C1 segment of cervical spinal cord (tissue), 14 donors: ENCODE measurements at places on chromosomes 12 and 14.

DNA sequence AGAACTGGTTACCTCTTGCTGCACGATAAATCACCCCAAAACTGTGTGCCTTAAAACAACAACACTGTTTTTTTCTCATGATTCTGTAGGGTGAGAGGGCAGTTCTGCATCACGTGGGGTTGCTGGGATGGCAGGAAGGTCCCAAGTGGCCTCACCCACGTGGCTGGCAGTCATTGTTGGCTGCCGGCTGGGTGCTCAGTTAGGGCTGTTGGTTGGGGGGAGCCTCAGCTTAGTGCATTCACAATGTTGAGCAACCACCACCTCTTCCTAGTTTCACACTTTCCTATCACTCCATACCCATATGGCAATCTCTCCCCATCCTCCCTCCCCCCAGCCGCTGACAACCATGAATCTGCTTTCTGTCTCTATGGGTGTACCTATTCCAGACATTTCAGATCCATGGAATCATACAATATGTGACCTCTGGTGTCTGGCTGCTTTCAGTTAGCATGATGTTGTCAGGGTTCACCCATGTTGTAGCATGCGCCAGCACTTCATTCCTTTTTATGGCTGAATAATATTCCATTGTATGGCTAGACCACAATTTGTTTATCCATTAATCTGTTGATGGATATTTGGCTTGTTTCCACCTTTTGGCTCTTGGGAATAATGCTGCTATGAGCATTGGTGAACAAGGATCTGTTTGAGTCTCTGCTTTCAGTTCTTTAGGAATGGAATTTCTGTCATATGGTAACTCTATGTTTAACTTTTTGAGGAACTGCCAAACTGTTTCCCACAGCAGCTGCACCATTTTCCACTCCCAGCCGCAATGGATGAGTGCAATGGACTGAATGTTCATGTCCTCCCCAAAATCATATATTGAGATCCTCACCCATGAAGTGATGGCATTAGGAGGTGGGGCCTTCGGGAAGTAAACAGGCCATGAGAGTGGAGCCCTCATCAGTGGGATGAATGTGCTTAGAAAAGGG, 11.2 kb upstream of the POP5 start:
- no peak for DNase-seq

DNA sequence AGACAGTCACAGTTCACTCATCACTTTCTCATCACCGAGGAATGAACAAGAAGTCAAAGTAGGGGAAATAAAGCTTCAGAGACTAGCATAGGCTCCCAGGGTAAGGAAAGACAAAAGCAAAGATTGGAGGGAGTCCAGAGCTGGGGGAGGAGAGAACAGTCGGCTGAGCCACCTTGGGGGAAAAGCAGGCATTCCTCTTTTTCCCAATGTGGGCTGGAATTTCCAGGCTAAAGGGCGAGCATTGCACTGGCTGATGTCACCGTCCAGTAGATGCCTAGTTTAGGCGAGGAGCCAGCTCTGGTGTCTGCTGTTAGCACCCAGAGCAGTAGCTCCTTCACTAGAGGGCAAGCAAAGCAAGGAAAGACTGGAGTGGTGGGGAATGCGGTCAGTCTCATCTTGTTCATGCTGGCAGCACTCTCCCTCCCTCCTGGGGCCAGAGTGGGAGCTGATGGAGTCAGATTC, 8.5 kb upstream of the KRT75 start:
- no peak for DNase-seq

- DNase-seq, result no peak
These were observed 19.1 kb upstream of the MAPKAPK5 start for GRCh38 chr12:111822886-111823285.

DNA sequence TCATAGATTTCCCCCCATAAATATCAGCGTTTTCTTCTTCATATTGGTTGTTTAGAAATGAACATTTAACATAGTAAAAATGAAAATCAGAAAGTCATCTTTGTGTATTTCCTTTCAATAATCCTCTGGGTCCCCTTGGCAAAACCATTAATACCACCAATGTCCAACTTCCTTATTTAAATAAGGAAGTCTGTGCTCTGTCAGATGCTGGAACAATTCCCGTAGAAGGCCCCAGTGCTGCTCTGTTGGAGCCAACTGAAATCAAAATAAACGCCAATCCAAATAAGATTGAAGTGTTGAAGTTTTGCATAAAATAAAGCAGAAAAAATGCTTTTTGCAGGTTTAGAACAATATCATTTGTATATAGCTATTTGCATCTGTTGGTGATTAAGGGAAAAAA, 93.1 kb downstream of the PPM1H start:
- DNase-seq, result no peak

- no peak for DNase-seq
These were observed 120.3 kb downstream of the FBXL14 start for GRCh38 chr12:1474041-1474573.

DNA sequence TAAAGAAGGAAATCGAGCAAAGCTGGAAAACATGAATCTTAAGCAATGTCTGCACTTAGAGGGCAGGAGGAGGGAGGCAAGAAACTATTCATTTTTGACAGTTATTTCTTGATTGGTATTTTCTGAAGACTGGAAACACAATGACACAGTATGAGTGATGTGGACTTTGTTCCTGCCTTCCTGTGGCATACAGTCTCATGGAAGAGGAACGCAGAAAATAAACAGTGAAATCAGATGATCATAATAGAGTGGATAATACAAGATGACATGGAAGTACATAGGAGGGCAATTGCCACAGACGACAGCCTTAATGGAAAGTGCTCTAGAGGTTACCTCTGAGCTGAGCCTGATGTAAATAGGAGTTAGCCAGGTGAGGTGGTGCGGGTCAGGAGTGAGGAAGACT, 140.4 kb upstream of the MAX start:
- DNase-seq, result no peak

DNA sequence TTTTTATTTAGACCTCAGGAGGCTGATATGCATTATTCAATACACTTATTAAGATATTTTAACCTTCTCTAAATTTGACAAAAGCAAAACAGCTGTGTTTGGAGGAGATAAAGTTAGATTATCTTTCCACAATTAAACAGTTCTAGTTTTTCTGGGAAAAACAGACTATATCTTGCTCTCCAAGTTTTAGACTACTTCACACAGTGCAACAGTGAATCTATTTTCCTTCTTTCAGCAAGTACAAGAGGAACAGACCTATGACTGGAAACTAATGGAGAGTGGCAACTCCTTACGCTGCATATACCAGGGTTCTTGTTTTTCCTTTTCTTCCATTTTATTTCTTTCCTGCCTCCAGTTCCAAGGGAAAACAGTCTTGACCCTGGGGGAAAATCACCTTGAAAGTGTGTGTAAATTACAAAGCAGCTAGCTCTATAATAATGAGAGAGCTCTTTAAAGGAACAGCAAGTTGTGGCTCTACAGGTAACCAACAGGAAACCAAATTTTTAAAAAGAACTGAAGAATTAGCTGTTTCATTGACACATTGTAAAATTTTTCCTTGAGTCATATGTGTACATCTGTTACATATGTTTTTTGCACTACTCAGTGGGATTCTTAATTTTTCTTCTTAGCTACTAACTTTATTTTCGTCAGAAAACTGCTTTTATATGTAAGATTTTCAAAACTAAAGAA, 27.4 kb downstream of the DNM1L start:
- no peak for DNase-seq

DNA sequence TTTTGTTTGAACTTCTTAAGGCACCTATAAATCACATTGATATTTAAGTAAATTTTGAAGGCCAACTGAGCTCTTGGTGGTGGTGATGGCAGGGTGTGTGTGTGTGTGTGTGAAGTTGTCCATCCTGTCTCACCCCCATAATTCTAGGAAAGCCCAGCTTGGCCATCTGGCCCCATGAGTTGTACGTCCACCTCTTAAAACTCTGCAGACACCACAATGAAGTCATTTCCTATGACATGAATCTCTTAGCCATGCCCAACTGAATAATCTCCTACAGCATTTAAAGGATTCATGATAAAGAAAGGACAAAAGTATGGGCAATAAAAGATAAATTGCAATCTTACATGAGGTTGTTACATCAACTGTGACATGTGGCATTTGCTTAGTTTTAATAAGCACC, 123.4 kb downstream of the TTC7B start:
- DNase-seq, result no peak

- no peak for DNase-seq
These were observed 180.9 kb upstream of the PDE3A start for GRCh38 chr12:20187456-20187855.

DNA sequence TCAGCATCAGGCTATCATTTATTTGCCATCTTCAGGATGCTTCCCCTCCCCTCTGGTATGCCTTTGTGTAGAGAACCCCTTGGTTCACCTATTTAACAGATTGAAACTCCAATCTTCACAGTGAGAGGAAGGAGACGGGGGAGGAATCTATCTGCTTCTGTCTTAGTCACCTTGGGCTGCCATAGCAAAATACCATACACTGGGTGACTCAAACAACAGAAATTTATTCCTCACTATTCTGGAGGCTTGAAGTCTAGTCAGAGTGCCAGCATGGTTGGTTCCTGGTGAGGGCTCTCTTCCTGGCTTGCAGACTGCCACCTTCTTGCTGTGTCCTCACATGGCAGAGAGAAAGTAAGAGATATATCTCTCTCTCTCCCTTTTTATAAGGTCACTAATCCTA, 13.5 kb upstream of the EML1 start:
- no peak for DNase-seq

DNA sequence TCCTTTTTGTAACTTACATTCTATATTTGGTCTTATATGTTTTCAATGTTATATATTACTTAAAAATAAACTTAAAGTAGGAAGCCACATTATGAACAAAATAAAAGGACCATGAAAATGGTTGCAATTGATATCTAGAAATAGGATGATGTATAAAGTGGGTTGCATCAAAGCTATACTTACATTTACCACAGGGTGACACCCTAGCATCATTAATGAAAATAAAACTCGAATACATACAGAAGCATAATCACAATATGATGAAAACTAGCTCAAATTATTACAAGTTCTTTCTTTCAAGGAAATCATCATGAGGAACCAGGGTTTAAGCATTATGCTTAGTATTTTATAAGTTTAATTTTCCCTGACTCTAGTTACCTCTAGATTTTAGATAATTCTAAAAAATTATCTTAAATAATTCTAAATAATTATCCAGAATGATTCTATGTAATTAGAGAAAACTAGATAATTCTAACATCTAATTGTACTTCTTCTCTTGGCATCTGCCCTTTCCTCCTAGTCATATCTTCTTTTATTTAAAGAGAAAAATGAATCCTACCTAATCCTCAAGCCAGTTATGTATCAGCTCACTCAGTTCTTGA, 31.2 kb downstream of the TAS2R7 start:
- no peak for DNase-seq

- DNase-seq, result no peak
These were observed 71.7 kb downstream of the NOVA1 start for GRCh38 chr14:26526137-26526536.

DNA sequence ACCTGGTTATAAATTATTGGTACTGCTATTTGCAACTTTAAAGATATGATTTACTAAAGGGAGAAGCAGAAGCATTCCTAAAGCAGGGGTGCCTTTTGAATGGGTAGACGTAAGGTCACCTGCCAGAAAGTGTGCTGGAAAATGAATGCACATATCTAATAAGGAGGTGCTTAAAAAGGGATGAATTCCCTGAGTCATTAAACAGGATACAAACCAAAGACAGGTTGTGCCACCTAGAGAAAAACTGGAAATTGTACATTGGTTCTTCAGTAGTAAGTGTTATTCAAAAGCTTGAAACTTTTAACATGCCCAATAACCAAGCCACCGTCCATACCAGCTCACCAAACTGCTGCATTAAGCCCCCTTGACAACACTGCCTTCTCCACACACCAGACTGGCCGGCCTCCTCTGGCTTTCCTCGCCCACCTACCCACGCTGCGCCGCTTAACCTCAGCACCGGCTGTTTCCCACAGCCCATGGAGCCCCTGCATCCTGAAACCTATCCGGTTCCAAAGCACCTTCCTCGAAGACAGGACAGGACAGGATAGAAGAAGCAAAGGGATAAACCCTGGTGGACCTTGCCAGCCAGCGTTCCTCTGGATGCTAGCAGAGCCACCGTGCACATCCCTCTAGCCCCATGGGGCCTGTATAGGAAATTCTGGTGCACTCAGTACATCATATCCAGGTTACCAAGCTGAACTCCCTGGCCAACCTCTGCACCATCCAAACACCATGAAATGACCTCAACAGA, 201.5 kb upstream of the CAND1 start:
- DNase-seq, result no peak

DNA sequence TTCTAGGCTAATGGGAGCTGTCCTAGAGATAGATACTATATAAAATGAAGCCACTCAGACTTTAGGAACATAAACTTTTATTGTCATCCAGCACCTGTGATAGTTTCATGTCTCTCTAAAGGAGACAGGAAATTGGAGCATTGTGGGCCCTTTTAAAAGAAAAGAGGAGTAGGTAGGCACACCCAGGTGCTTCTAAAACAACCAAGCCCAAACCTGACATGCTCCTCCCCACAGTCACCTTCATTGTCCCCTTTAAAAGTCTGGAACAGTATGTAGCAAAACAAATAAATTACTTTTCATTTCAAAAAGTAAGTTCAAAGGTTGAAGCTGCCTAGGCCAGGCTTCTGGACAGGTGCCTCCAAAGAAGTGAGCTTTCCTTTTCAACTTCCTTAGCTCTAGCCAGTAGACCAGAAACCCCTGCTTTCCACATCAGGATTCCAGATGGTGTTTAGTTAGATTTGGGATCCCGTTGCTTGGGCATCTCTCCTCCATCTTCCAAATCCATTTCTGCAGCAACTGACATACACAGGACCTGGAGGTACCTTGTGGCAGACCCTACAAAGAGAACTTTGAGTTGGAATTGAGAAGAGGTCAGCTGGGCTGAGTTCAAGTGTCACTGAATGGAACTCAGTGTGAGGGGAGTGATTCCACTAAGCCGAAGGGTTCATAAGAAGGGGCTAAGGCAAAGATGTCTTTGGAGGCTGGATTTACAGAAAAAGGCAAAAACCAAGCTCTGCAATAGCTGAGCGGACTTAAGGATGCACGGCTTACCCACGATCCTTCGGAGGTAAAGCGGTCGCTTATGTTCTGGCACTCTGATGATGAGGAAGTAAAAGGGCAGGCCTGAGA, 6.9 kb downstream of the OXA1L start:
- no peak for DNase-seq

DNA sequence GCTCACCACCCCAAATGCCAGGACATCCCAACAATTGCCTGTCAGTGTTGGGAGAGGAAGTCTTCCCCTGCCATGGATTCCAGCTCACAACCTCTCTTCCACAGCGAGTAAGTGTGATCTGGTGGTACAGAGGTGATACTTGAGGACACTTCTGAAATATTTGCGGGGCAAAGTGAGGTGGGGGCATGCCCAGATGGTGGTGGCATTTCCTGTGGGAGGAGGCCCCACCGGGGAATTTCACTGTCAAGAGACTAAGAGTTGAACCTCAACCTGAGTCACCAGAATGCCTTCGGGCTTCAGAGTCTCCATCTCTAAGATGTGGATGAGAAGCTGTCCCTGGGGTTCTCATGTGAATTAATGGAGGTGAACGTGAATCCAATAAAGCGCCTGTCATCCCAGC, 122.3 kb upstream of the RFLNA start:
- DNase-seq, result no peak

- no peak for DNase-seq
These were observed 18.1 kb downstream of the ARPC3 start for GRCh38 chr12:110431957-110432587.
